ENCODE measurements at places on chromosomes 5 and 9.

GRCh38 chr9:116270546-116270945 lies 117.0 kb downstream of the PAPPA start:
- DNase-seq: no peak

DNA sequence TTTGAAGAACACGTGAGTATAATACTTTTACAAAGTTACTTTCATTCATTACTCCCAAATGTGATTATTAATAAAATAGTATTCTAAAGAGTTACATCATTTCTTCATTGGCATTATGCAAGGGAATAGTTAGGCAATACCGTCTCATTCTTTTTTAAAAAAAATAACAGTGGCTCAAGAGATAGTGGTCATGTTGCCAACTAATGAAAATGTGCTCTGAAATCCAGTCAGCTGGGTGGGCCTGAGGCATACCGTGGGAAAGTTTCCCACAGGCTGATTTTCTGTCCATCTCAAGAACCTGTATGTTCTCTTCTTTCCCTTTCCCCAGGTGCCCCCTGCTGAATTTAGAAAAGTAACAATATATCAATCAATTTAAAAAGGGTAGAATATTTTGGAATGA lies 40.8 kb upstream of the ROPN1L start:
- no peak for DNase-seq

GRCh38 chr9:94720846-94721549 lies 5.5 kb upstream of the AOPEP start:
- DNase-seq: no peak

- DNase-seq: no peak
Measured at GRCh38 chr5:96410013-96410412, 23.0 kb downstream of the PCSK1 start.

DNA sequence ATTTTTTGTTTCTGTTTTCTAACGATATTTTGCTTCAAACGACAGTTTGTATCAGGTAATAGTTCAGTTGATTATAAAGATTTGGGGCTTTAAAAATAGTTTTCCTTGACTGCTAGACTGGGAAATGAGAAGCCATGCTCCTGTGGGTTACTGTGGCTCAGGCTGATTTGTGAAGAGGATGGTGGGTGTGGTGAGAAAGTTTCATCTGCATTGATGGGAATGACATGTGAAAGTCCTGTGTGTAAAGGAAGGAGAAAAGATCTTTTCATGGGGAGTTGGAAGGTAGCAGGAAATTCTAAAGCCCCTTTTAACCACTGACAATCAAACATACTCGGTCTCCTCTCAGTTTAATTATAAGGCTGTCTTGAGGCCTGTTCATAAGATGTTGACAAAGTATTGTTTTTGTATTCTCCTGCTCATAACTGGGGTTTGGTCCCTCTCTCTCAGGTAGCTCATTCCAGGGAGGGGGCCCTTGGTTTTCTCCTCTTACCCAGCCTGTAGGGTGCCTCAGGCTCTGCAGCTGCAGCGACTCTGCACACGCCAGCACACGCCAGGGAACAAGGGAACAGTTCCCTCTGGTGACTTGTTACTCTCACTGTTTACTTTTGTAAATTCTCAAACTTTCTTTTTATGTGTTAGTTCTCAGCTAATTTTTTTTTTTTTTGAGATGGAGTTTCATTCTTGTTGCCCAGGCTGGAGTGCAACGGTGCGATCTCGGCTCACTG lies 91.6 kb downstream of the CARTPT start:
- DNase-seq: no peak

All from stimulated activated CD8-positive, alpha-beta memory T cell treated with anti-CD3 and anti-CD28 coated beads, Interleukin-4, amount 100 ng/mL, for 24 hours (primary cell).